ENCODE measurements at places on chromosomes 1 and 21.

DNA sequence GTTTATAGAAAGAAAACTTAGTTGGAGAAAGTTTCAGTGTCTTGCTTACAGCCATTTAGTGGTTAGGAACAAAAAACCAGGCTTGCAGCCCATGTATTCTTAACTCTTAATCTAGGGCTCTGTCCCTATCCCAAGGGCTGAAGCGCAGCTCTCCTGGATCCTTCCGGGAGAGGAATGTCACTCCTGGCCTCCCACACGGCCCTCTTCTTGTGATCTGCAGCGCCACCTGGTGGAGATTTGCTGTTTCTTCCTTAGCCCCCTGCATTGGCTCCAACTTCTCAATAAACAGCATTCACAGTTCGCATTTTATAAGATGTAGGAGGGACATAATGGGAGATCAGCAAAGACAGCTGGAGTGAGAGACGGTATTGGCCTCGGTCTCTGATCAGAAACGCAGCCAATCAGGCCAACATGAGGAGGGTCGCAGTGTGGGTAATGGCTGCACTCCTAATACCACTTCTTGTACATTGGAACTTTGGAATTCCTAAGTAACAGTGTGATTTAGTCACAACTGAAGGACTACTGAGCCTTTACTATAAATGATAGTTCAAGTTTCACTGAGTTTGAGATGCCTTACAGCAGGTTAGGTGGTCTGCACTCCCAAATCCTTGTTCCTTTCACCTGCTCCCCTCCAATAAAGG lies 283.4 kb downstream of the ASTN1 start:
- peak; percentile 75 for DNase-seq

DNA sequence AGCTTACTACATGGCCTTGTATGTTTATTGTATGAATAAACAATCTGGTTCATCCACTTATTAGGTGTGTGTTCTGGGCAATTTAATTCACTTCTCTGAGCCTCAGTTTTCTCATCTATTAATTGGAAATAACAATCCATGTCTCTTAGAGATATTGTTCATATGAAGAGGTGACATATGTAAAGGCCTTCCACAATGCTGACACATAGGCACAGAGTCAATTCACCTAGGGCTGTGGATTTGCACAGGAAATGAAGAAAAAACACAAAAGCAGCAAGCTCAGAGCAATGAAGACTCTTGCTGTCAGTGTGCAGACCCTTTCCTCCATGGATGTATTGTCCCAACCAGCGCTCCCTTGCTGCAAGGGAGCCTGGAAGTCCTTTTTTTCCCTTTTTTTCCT lies 195.2 kb upstream of the CAMK1G start:
- no peak for DNase-seq

DNA sequence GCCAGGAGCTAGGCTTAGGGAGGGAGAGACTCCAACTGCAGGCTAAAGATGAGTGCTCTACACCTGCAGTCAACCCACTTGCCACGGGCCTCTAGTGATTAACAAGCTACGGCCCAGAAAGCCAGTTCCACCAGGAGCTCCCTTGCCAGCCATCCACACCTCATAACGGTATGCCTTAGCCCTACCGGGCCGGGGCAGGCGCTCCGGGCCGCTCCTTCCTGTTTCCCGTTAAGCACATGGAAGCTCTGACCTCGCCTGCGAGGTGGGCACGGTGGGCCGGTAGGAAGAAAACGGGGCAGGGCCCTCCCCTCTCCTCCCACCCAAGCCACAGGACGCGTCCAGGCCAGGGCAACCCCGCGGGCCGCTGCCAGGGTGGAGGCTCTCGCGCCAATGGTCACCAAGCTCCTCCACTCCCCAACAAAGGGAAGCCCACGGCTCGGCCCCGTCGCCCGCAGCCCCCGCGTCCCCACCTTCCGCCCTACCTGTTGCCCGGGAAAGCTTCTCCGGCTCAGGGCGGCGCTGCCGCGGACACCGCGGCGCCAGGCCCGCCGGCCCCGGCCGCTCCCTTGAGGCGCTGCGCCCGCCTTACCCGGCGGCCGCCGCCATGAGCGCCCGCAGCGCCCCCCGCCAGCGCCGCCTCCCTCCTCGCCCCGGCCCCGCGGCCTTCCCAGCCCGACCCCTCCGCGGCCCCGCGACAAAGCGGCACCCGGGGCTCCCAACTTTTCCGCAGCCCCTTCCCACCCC lies 627 bp downstream of the CERS2 start:
- peak; percentile 56 for DNase-seq

GRCh38 chr1:54894271-54894670 lies 7.3 kb upstream of the DHCR24 start:
- no peak for DNase-seq

DNA sequence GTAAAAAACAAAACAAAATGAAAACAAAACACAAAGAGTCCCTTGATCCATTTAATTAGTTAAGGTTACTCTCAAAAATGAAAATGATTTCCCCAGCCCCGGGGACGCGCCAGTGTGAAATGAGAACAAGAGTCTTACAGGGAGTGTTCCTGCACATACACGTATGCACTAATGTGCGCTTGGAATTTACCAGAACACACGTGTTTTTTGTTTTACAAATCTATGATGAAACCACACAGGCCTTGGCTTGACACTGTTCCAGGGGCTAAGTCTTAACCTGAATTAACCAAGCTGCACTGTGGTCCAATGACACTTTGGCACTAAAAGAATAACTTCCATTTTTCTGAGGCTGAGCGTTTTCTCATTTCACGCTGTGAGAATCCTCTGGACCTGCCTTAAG lies 63.7 kb downstream of the SLC45A1 start:
- DNase-seq: no peak

DNA sequence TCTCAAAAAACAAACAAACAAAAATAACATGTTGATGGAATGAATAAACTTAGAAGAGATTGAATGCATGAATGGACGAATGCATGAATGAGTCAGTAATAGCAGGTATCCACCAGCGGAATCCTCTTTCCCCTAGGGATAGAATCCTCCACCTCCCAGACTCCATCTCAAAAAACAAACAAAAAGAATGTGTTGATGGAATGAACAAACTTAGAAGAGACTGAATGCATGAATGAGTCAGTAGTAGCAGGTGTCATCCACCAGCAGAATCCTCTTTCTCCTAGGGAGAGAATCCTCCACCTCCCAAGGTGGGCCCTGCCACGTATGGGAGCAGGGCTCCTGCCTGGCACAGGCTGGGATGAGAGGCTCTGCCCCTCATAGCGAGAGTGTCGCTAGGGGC lies 26.8 kb upstream of the RNF19B start:
- no peak for DNase-seq

DNA sequence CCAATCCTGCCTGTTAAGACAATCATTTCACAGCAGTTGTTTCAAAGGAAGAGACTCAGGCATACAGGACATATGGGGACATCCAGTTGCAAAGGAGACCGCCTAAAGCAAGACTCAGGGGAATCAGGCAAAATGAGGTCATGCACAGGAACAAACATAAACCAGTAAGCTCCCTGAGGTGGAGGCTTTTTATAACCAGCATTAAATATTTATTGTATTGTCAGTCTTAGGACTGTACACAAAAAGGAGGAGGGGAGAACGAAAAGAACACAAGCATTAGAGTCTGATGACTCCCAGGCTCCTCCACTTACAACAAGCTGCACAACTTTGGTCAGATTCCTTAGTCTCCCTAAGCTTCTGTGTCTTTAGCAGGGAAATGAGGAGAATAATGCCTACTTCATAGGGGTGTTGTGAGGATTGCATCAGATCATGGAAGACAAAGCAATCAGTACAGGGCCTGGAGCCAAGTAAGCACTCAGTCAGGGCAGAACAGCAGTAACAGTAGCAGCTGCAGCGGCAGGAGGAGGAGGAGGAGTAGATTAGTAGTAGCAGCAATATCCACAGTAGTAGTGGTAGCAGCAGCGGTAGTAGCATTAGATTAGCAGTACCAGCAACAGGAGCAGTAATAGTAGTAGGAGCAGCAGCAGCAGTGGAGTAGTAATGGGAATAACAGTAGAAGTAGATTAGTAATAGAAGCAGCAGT lies 54.2 kb upstream of the SPATA6 start:
- DNase-seq: no peak

DNA sequence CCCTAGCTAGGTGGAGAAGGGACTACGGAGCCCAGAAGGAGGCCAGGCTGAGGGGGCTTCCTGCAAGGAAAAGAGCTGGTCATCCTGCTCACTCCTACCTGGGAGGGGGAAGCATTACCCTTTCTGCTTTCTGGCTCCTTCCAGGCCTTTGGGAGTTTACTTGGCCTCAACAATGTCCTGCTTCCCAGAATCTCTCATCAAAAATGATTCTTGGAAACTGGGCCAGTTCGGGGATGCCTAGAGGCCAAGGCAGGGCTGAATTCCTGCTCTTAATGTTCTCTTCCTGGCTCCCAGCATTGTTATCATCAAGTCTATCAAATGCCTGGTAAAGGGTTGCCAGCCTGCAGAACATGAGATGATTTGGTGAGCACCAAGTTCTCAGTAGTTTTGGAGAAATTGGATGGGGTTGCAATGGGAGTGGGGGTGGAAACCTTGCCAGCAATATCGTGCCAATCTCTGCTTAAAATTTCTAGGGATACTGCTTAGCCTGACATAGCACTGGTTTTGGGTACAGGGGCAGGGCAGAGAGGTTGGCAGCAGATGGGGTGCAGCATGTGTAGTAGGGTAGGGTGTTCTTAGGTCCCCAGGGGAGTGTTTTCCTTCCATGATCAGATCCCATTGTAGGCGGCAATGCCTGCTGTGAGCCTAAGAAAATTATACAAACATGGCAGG lies 7.7 kb upstream of the PAFAH2 start:
- DNase-seq: no peak

- no peak for DNase-seq
Observed at GRCh38 chr1:59355361-59355760, 58.5 kb downstream of the FGGY start.

DNA sequence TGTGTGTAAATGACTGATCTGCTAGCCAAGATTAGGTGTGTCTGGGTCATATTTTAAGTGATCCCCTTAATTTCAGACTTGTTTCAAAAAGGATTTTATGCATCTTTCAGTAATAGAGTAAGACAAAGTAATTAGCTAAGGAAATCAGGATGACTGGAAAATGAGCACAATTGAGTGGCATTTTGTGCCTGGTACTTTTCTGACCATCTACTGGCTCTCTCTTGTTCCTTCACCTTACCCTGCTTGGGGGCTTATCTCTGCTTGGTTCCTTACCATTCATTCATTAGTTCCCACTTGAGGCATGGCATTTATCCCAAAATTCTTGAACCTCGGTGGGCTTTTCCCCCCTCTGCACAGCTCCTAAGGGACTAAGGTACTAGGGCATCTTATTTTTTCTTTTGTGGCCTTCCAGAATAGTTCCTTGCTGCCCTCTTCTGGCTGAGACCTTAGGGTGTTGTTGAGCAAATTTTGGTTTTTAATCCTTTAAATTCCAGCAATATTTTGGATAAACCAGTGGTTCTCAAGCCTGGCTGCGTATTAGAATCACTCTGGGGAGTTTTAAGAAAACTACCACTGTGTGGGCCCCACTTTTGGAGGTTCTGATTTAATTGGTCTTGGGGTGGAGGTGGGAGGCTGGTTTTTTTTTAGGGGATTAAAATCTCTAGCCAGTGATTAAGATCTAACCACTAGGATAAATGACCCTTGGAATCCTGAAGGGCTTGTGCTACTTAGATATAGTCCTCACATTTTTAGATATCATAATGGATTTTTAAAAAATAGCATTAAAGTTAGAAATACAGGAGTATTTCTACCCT lies 50.8 kb downstream of the HS2ST1 start:
- DNase-seq: peak; percentile 54

- DNase-seq: no peak
Observed at GRCh38 chr1:29691499-29691898, 455.2 kb downstream of the PTPRU start.

DNA sequence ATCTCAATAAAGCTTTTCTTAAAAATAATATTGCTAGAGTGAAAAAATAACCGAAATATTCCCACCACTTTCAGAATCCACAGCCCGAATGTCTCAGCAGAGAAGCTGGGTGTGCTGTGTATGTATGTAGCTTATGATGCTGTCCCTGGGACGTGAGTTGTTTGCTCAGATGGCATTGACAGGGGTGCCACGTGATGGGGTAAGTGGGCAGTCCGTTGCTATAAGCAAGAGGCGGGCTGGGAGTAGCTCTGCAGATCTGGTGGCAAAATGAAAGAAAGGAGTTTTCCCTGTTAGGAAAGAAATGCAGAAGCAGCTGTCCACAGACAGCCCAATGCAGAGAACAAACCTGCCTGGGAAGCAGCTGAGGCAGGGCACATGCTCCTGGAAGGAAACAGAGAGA lies 3.8 kb upstream of the FAM20B start:
- peak; percentile 56 for DNase-seq

GRCh38 chr1:164588516-164589341 lies 29.7 kb downstream of the PBX1 start:
- no peak for DNase-seq

DNA sequence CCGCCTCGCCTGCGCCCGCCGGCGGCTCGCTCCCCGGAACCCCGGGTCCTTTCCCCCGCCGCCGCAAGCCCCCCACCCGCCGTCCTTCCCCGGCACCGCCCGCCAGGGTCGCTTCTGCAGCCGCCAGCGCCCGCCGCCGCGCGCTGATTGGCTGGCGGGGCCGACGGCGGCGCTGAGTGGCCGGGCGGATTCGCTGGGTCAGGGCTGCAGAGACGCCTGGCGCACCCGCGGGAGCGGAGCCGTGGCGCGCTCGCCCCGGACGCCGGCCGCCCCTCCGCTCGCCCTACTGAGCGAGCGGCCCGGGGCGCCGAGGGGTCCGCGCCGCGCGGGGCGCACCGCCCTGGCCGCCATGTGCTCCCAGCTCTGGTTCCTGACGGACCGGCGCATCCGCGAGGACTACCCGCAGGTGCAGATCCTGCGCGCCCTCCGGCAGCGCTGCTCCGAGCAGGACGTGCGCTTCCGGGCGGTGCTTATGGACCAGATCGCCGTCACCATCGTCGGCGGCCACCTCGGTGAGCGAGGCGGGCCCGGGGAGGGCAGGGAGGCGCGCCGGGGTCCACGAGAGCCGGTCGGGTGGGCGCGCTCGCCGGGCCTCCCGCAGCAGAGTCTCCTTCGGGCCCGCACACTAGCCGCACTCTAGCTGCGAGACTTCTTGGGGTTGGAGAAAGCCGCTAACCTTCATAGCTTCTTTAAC lies at the start of gene RIMKLA:
TSS of gene RIMKLA (plus strand) at position 207 of the 694 bp plus-strand sequence. CDS start at position 350, 143 bp downstream.
- DNase-seq: peak; percentile 88

DNA sequence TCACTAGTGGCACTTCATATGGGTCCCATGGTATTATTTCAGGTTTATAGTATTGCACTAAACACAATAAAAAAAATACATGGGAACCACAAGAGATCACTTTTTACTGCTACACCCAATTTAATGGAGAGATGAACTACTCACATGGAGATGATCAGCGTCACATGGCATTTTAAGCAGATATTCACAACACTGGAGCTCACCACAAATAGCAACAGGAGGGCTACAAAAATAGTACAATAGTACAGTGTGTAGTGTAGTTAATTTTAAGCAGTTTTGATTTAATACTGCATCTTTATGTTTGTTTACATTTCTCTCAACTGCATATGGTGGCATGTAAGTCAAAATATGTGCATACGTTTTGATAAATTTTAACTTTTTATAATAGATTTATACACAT lies 31.0 kb downstream of the SNX7 start:
- no peak for DNase-seq

- no peak for DNase-seq
Observed at GRCh38 chr1:42461196-42461595, 1.9 kb upstream of the CCDC30 start.
